ENCODE measurements at places on chromosomes 5 and 9.

DNA sequence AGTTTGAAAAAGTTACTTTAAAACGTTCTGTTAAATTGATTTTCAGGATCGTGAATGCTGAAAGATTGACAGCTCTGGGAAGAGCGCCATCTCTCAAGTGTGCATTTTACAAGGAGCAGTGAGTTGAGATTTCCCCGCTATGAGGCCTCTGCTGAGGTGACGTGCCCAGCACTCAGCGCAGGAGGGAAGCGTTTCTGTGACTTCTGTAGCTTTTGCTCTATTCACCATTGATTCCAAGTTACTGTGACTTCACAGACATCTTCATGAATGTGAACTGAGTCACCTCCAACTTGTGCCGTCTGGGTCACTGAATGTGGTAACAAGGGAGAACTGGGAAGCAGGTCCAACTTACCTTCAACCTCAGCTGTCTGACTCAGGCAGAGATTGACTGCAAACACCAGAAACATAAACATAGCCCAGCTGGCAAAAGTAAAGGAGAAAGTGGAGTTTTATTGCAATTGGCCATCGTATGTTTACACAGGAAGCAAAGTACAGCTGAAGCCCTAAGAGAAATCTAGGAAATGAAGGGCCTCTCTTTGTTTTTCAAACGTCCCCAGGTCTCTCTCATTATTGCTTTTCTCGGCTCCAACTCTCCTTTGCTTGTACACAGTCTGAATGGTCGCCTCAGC, 428.8 kb upstream of the CLINT1 start:
- ATAC-seq = no peak

GRCh38 chr9:113398796-113399195, 2.3 kb downstream of the ALAD start:
- no peak for ATAC-seq

GRCh38 chr5:107512029-107512428, 158.7 kb downstream of the EFNA5 start:
- ATAC-seq = no peak

DNA sequence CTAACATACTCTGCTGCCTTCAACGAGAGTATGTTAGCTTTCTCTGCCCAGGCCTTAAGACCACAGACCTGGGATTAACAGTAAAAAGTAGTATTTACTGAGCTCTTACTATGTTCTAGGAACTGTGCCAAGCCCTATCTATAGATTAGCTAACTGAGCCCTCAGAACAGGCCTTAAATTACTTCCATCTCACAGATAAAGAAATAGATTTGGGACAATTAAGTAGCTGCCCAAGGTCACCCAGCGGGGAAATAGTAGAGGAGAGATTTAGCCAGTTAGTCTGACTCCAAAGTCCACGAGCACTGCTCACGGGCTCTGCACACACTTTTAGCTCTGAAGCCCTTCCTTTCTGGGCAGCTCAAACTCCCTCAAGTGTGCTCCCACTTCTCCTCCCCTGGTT, 64.5 kb upstream of the EQTN start:
- no peak for ATAC-seq

- no peak for ATAC-seq
Observed at GRCh38 chr5:80920333-80920732, 39.8 kb upstream of the RASGRF2 start.

DNA sequence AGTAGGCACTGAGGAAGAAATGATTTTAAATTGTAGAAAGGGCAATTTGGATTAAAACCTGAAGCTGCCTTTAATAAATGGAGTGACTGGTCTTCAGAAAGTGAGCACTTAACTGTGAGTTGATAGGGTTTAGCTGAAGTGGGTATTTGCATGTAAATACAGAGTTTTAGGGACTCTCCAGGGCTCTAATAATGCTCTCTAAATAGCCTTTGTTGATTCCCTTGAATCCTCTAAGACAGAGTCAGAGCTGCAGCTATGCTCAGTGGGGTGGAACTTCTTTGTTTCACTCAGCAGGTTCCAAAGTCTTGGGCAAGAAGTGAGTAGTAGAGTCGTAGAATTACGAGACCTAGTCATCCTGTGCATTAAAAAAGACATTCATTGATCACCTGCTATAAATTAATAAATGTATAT, 21.4 kb downstream of the GLRA1 start:
- ATAC-seq = no peak
